ENCODE measurements at places on chromosomes 13 and 19.

GRCh38 chr13:42487221-42487620 is 86.7 kb upstream of the TNFSF11 start:
- no peak for DNase-seq

GRCh38 chr13:111161601-111162600 is 46.8 kb downstream of the ARHGEF7 start:
- no peak for DNase-seq

- no peak for DNase-seq
These were observed 155.3 kb upstream of the LSM14A start for GRCh38 chr19:34017024-34017423.

DNA sequence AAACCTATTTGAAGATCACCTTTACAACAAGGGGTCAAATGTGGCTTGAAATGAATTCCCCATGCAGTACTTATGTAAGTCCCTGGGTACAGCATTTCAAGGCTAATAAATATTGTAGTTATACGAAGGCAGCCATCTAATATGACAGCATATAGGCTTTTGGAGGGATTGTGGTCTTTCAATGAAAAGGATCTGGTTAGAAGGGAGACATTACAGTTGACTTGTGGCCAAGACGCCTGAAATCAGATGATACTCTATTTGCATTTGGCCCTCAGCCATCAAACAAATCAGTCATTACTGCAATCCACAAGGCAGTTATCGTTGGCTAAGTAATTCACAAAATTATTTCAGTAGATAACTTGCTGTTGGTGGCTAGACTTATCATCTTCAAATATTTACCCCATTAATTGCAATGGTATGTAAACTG is 242.7 kb downstream of the DCLK1 start:
- DNase-seq, result peak; percentile 18

GRCh38 chr13:57123681-57124080 is 17.0 kb upstream of the PRR20A start:
- DNase-seq, result no peak

DNA sequence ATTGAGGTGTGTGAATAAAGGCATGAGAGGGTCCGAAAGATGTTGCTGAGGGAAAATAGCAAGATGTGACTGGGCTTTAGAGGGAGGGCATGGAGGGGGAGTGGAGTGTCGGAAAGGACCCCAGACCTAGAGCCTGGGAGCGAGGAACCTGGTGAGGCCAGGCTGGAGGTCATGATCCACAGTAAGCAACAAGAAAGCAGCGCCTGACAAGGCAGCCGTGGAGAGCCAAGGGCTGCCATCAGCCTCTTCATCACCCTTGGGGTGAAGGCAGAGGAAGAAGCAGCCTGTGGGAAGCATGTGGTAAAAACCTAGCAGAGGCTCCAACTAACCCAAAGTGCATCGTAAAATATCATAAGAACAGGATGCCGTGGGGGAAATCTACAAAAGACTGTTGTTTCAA is 162.8 kb upstream of the SOX1 start:
- DNase-seq, result no peak

- no peak for DNase-seq
These were observed 9.0 kb downstream of the LMO7 start for GRCh38 chr13:75645141-75645540.

DNA sequence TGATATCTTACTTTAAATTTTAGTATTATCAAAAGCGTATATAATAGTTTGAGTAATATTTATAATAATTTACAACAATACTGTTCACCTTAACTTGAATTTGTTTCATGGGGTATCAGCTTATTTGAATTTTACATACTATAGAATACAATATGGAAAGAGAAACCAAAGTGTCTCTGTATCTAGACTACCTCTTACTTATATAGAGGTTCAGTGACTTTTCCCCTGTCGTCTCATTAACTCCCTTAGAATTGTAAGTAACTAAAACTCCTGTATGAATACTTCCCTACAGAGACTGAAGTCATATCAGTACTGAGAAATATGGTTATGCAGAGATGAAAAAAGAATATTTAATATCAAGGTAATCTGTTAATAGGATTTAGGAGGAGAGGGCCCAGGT is 26.8 kb downstream of the COG6 start:
- no peak for DNase-seq

DNA sequence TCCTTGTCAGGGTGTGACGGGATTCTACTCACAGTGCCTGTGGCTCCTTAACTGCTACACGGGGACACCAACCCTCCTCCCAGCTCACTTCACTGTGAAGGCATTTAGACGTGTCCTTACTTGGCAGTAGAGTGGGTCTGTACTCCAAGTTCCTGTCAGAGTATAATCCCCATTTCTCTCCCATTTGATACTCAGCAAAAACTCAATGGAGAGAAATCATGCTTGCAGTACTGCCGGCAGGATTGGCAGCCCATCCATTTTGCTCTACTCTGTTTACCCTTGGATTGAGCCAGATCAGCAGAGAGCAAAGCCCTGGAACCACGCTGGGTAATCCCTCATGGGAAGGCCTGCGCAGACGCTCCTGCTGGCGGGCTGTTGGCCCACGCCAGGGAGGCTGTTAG is 28.9 kb downstream of the ARL11 start:
- no peak for DNase-seq

DNA sequence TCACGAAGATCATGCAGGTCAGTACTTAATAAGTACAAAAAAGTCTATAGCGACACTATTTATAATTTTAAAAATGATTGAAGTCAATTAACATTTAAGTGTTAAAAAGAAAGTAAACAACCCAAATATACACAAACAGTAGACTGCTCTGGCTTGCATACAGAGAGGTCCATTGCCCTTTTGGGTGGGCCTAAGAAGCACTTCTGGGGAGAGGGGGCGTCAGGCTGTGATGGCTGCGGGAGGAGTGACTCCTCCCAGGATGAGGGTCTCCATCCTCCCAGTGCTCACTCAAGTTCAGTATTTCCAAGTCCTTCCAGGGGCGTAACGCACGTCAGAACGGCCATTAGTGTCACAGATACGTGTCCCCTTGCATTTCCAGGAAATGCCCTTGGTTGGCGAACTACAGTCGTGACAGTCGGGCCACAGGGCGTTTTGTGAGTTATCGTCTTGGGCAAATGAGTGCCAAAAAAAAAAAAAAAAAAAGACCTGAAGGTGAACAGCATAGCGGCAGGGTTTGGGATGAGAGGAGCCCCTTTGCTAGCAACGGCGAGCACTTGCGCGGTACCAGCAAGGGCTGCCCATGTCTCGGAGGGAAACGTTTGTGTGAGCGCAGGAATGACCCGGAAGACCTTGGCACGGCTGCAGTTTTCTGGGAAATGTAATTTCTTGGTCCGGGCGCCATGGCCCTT is at the start of gene SCGB2B2:
SCGB2B2 (minus strand) TSS at position 463 of the 689 bp plus-strand sequence. CDS start 82,596 bp downstream, outside the sequence.
- DNase-seq, result no peak

DNA sequence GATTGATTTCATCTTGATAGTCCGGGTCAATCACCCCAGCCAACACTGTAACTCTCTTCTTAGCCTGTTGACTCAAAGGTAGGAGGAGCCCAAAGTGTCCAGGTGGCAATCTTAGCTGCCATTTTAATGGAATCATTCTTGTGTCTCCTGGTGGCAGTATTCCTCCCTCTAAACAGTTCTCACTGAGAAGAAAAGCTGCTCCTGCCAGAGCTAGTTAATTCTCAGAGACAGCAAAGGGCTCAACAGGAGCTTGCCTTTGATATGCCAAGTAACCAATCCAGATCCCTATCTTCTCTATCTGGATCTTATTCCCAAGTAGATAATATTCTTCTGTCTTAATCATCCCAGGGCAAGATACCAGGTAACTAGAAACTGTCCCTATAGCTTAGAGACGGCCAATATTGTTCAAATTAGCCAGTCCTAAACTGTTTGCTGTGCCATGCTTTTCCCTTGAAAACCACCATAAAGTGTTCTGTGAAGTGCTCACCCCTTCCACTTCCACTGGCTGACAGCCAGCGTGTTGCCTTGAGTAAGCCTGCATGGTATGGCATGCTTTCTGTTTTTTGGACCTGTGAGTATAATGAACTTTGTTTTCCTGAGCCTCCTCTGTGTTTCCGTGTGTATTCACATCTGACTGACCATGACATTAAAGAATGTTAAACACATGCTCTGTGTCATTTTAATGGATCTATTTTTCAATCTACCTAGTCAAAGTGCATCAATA is 463.7 kb upstream of the SLITRK5 start:
- DNase-seq, result peak; percentile 18

- DNase-seq, result peak; percentile 50
These were observed 512.8 kb downstream of the UQCRFS1 start for GRCh38 chr19:28700176-28700575.

GRCh38 chr19:29667901-29668341 is 2.7 kb downstream of the PLEKHF1 start:
- DNase-seq, result no peak

DNA sequence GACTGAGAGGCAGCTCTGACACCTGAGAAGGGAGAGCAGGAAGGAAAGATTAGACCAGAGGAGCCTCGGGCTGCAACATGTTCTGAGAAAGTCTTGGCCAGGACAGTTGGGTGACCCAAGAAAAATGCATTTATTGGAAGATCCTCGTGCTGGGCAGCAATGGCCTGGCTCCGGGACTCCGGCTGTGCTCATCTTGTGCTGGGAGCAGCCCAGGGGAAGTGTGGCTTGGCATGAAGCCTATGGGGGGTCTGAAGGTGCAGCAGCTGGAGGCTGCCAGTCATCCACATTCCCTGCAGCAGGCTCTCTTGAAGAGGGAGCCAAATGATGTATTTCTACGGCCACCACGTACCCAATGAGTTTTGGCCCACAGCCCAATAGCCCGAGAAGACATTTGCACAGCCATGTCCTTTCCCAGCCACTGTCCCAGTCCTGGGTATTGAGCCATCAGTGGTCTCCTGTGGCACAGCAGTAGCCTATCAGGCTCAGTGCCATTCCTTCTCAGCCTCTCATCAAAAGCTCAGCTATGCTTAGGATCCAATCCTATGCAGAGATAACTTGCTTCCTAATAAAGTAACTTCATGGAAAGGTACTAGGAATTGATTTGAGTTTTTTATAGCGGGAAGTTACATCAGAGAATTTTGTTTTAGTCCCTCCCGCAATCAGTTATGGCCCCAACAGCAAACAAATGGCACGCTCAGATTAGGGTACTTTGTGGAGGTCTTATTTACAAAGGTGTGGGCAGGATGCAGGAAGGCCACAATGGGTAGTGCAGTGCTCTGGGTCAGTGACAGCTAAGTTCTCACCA is 76.0 kb upstream of the MEDAG start:
- no peak for DNase-seq

GRCh38 chr19:16871871-16872270 is 16.9 kb upstream of the F2RL3 start:
- DNase-seq, result no peak

GRCh38 chr19:43504426-43505185 is at the start of gene PHLDB3:
TSS of gene PHLDB3 (minus strand) at chr19:43504746. CDS start at chr19:43504118, 628 bp downstream.
- no peak for DNase-seq

GRCh38 chr19:31392464-31392863 is 43.2 kb upstream of the TSHZ3 start:
- DNase-seq, result no peak

DNA sequence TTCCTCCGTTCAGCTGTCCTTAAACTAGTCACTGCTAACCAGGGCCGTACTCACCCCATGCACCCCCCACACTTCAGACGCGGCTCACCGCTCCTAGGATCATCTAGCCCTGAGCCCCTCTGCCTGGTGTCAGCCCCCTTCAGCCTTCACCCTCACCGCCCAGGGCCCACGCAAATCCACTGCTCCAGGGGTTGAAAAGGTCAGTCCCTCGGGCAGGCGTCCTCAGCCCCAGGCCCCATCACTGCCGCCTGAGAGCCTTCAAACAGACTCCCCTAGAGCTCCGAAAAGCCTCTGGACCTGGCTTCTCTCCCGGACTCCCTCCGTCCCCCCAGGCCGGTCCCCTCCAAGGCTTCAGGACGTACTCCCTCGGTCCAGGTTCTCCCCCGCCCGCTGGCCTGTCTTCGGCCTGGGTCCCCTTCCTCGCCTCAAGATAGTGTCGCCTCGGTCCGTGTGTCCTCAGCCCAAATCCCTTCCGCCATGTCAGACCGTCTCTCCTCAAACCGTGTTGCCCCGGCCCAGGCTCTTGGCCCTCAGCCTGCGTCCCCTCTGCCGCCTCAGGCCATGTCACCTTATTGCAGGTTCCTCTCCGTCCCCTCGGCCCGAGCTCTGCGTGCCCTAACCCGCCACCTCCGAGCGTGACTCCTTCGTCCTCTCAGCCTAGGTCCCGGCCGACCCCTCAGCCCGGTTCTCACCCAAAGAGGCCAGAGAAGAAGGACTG is 553 bp downstream of the NAPA start:
- no peak for DNase-seq

DNA sequence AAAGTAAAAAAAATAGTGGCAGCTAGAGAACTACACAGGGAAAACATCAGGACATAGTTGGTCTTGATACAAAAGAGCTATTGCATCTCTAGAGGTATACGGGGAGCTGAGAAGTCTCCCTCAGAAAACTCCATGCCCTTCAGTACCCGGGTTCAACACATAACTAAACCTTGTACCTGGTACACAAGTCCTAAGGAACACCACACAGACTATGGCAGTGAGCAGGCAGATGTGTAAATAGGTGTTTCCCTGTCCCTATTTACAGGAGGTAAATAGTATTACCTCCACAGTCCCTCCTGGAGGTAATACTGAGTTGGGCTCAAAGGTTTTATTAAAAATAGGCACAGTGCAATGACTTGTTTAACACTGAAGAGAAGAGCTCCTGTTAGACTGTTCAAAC is 5.9 kb downstream of the FGF14 start:
- no peak for DNase-seq

DNA sequence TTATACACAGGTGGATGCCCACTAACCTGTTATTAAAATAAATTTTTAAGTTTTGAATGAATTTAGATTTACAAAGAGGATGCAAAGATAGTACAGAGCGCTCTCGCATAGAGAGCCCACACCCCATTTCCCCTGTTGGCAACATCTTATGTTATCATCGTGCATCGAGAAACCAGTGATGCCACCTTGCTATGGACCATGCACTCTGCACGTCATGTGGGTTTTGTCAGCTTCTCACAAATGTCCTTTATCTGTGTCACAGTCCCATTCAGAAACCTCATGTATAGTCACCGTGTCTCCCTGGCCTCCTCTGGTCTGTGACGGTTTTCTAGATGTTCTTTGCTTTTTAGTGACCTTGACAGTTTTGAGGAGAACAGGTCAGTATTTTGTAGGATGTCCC is 60.0 kb downstream of the ING1 start:
- no peak for DNase-seq

GRCh38 chr19:10852098-10852800 is 4.0 kb downstream of the C19orf38 start:
- DNase-seq, result peak; percentile 78

GRCh38 chr19:49196527-49197240 is 39.1 kb downstream of the TRPM4 start:
- no peak for DNase-seq

- no peak for DNase-seq
These were observed 16.9 kb downstream of the ZNF507 start for GRCh38 chr19:32362318-32362691.
